Left ventricle myocardium inferior (tissue), 1 donor: ENCODE measurements at places on chromosomes 2 and 18.

- DNase-seq, result no peak
These were observed 622.6 kb upstream of the ID2 start for GRCh38 chr2:8059255-8059654.

- DNase-seq, result no peak
These were observed 916 bp downstream of the TAF4B start for GRCh38 chr18:26227051-26227670.

DNA sequence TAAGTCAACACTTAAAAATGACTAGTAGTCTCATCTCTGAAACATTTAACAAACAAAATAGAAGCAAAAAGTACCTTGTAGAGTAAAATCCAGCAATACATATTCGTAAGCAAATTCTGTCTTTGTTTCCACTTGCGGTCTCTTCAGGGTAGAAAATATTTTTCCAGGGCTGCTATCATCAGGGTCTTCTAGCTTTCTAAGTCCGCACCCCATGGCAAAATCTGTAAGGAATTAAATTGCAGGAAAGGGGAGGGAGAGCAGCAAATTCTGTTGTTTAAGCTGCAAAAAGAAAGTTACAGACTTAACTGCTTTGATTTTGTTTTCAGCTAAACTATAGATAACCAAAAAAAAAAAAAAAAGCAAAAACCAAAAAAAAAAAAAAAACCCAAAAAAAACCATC is at the start of gene RFTN2:
RFTN2 (minus strand) TSS at position 342 of the 400 bp plus-strand sequence; CDS start at position 213, 129 bp downstream.
- no peak for DNase-seq

GRCh38 chr18:36035253-36035652 is 32.1 kb downstream of the RPRD1A start:
- no peak for DNase-seq

DNA sequence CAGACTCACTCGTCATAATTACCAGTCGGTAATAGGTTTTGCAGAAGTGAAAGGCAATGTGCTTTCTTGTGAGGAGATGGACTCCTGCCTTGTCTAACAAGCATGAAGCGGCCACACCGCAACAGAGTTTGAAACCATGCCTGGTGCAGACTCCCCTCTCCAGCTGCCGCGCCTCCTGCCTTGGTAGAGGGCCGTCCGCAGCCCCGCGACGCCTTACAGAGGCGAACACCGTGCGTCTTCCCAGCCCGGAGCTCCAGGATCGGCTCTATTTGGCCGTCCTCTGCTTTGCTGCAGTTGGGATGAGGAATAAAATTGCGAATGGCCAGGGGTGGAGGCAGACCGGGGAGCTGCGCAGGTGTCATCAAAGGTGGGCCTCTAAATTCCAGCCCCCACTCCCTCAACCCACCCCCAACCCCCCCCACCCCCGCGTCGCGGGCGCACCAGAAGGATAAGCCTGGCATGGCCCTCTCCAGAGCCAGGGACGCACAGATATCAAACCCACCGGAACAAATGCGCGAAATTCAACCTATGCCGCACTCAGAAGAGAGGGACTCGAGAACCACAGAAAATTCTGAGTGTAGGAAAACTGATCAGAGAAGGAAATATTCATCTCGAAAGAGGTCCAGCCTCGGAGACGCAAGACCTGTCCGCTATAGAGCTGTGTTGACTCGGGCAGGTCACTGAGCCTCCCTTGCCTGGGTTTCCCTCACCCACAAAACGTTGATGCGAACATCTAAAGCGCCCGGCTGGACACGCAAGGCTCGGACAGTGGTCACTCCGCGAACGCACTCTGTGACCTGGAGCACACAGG is 1.1 kb downstream of the TRABD2A start:
- no peak for DNase-seq

DNA sequence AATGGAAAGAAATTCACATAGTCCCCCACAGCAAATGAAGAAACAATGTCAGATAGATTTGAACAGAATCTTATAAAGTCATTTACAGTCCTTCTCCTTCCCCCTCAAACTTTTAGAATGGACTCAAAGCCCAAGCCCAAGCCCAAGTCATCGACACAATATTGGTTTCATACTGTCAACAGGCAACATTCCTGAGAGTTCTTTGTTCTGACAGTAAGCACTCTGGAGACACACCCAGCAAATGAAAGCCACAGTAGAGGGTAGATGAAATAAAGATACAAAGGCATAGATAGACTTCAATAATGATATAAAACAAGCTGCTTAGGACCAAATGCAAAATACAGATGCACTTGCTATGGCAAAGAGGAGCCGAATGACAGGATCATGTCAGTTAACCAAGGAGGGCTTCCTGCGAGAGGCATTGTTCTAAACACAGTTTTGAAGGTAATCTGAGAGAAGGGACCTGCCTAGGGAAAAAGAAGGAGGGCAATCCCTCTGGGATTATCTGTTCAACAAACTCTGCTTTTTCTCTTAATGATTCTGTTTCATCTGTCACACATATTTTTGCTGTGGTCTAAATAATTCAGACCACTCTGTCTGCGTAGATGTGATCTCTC is 97.1 kb upstream of the MAP4K3 start:
- DNase-seq, result no peak

DNA sequence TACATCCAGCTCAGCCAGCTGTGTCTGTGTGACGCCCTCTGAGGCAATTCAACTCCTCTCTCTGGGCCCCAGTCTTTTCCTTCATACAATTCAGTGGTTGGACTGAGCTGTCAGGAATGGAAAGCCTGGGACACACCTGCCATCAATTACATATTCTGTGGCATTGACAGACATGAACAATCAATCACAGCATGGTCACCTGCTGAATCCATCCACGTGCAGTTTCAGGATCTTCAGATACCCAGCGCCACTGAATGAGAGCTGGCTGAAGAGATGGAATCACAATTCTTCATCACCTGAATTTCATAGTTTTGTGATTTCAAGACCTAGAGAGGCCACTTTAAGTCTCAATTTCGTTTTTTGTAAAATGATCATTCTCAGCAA is 5.1 kb downstream of the ADRA2B start:
- no peak for DNase-seq

- no peak for DNase-seq
These were observed 277.2 kb downstream of the AGPS start for GRCh38 chr2:177669625-177670330.

DNA sequence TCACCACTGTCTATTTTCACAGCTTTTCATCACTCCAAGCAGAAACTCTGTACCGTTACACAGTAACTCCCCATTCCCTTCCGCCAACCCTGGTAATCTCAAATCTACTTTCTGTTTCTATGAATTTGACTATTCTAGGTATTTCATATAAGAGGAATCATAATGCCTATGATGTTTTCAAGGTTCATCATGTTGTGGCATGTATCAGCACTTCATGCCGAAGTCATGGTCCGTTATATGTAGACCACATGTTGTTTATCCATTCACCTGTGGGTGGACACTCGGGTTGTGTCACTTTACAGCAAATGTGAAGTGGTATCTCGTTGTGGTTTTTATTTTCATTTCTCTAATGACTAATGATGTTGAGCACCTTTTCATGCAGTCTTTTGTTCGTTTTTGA is 21.6 kb downstream of the CPSF3 start:
- no peak for DNase-seq

DNA sequence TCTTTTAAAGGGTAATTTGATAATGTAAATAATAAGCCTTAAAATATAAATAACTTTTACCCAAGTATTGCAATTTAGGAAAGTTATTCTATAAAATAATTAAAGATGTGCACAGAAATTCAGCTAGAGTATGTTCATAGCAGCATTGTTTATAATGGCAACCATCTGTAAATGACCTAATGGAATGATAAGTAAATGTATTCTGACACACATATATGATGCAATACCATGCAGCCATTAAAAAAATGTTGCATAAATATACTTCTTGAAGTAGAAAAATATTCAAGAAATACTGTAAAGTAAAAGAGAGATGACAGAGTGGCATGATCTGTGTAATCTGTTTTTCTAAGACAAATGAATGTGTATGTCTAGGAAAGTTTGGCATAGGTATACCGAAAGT is 545.7 kb downstream of the ZEB2 start:
- no peak for DNase-seq

- peak; percentile 63 for DNase-seq
These were observed 246.3 kb downstream of the TNS1 start for GRCh38 chr2:217756375-217757107.

- DNase-seq, result no peak
These were observed 7.7 kb downstream of the WNT10A start for GRCh38 chr2:218888341-218888740.

DNA sequence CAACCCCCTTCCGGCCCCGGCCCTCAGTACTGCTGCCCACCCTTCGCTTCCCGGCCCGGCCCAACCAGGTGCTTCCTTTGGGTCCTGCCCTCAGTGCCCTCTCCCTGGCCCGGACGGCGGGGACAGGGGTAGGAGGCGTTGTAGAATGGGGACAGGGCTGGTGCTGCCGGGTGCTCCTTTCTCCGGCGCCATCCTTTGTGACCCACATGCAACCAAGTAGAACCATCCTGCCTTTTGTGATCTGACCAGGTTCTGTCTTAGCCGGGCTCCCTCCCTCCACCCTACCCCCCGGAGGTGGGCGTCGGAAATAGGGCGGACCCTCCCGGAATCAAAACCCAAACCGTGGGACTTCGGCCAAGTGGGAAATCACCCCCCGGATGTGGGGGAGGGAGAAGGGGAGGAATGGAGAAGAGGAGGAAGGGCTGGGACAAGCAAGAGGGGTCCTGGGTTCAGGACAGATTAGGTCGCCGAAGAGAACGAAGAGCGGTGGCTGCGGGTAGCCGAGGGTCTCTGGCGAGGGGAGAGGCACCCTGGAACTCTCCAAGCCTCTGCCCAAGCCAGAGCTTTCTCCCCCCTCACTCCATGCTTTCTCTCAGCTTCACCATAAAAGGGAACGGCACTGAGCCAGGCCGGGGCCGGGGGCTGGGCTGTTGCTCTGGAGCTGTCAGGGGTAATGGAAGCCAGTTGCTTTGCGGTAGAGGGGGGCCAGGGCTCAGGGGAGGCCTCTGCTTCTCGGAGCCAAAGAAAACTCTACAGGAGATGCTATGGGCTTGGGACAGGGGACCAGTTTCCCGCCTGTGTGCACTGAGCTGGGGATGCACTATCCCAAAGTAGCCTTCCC is 756 bp upstream of the OST4 start:
- peak; percentile 84 for DNase-seq

GRCh38 chr18:24022161-24022560 is 7.6 kb downstream of the TTC39C start:
- DNase-seq, result no peak

- peak; percentile 33 for DNase-seq
These were observed 232.8 kb downstream of the KLHL29 start for GRCh38 chr2:23617811-23618215.

GRCh38 chr2:157173740-157174184 is 83.7 kb upstream of the GALNT5 start:
- DNase-seq, result no peak

GRCh38 chr2:43123981-43124686 is 102.3 kb downstream of the ZFP36L2 start:
- no peak for DNase-seq

DNA sequence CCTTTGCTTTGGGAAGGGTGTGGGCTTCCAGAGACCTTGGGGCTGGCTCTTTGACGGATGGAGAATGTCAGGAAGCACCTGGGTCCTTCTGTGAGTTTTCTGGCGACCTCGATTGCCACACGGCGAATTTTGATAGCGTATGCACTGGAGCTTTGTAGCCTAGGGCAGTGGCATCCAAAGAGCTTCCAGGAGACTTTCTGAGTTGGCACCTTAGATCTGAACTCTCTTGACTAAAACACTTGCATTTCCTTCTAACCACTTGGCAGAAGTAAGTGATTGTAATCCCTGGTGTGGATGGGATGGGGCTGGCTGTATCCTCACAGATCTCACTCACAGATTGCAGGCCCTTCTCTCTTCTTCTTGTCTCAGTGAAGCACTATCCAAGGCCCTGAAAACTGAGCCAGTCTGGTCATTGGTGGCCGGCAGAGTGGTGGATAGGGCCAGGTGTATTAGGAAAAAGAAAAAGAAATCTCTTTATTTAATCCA is 7.8 kb downstream of the RNF144A start:
- DNase-seq, result no peak

- no peak for DNase-seq
These were observed 8.7 kb downstream of the TMEM169 start for GRCh38 chr2:216090369-216090786.

- DNase-seq, result no peak
These were observed 41.9 kb downstream of the FOSL2 start for GRCh38 chr2:28434600-28434989.
